ENCODE measurements at places on chromosomes 4 and X.

GRCh38 chr4:8319731-8320385 lies 50.3 kb downstream of the HTRA3 start:
- DNase-seq, result peak; percentile 61

GRCh38 chr4:10066670-10067651 lies 45.7 kb upstream of the SLC2A9 start:
- no peak for DNase-seq

GRCh38 chr4:179871726-179872125 lies 2371.5 kb upstream of the TENM3 start:
- DNase-seq, result no peak

DNA sequence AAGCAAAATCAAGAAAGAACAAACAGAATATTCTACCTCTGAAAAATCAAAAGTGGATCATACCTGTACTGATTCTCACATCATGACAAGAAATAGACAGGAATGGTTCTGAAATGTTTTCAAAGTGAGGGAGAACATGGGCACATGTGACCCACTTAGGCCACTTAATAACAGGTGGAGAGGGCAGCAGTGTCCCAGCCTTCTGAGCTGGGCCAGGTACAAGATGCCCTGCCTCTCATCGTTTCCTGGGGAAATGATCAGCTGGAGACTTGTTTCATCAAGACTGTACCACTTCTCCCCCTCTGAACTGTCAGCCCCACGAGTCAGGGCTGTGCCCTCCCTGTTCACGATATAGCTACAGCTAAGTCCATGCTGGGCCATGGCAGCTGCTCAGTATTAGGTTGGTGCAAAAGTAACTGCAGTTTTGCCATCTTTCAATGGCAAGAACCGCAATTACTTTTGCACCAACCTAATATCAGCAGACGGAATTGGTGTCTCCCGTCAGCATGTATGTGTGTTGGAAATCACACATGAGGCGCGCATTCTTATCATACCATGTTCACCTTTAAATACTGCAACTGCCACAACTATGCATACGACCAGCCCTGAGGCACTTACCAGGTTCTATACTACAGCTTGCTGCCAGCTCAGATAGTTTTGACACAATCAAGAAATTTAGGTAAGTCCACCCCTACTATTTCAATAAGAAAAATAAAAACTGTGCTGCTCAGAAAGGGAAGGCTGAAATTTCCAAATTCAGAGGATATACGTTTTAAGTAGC lies 71.4 kb downstream of the GATB start:
- no peak for DNase-seq

DNA sequence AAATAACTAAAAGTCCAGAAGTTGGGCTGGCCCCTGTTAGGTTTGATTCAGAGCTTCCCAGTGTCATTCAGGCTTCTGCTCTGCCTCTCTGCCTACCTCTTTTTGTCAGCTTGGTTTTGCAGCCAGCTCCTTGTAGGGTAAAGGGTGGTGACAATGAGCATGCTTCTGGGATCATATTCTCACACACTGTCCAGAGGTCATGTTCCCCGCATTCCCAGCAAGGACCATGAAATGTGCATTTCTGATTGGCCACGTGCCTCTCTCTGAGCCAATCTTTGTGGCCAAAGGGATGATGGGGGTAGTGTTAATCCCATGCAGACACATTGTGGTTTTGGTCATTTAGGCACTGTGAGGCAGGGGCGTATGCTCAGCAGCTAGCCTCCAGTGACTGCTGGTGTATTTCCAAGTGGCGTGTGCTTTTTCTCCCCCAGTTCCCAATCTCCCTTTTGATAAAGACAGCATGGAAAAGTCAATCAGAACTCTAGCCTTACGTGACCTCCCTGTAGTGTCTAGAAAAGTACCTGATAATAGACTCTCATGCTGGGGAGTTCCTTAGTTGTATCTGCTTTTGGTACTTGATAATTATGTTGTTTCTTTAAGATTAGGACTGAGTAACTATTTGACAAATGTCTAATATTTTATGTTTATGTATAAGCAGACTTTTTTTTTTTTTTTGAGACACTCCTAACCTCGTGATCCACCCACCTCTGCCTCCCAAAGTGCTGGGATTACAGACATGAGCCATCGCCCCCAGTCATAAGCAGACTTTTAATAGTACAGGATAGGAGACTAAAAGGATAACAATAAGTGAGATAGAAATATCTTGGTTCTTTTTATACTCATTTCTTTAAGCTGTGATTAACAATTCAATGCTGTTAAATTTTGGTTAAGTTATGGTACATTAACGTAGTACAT lies 57.8 kb downstream of the KIAA0232 start:
- DNase-seq, result no peak

- no peak for DNase-seq
These were observed 44.6 kb downstream of the DACH2 start for GRCh38 chrX:86192827-86193226.

DNA sequence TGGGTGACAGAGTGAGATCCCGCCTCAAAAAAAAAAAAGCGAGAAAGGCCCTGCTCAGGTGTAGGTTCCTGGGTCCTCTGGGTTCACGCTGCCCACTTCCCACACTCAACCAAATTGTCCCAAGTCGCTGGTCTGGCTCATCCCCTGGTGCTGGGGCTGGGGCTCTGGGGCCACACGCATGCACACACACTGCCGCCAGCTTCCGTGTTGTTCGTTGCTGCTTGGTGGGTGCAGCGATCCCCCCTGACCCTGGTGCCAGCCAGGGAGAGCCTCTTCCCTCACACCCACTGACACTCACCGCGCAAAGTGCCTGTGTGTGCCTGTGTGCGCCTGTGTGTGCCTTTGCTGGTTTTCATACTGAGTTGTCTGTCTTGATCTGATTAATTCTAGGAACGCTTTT lies 124.1 kb upstream of the NKX1-1 start:
- DNase-seq, result no peak

DNA sequence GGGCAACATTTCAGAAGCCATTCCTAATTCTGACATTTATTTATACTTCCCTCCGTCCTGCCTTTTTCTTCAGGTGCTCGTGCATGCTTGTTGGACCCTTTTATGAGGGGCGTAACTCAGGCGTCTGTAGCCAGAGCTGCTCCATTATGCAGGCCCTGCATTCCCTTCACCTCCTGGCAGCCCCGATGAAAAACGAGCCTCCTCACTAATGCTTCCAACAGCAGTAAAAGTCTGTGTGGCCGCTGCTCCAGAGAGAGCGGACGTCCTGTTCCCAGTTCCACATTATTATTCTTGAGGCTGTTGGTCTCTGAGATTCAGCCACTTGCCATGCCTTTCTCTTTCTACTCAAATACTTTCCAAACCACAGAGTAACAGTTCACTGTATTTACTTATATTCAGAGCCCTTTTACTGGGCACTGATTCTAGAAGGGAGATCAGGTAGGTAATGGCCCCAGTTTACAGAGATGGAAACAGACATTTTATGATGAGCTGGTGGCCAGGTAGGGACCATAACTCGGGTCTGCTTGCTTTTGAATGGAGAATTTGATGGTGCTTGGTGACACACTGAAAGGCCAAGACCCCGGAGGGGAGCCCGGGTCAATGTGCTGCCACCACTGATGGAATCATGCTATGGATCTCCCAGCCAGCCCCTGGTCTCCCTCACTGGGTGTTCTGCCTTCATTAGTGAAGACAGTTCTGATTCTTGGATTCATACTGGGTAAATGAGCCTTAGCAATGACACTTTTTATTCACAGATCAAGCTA lies 101.0 kb downstream of the GATB start:
- no peak for DNase-seq

DNA sequence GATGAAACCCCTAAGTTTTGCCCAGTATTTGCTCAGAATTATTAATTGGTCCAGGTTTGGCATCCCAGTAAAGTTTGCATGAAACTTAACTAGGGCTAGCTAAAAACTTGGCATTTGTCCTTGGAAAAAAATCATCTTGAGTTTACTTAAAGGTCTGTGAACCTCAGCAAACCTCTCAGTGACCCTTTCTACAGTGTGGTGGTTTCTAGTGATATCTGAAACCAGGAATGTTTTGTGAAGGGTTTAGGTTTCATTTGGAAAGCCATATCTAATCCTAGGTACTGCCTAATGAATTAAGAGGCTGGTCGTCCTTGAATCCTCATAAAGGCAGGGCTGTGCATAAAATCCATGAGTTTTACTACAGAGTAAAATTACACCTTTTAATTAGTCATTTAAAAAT lies 218.5 kb upstream of the ANKRD50 start:
- no peak for DNase-seq

DNA sequence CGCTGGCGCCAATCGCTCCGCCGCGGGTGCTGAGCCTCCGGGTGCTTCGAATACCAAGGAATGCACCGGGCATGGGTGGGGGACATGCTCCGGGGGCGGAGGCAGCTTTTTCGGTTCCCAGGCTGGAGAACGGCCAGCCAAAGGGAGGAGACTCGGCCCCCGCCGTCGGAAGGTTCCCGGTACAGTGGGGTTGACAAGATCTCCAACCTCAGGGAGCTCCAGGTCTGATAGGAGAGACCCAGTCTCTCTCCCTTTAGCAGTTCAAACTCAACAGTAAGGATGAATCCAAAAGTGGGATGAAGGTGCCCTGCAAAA lies 29.1 kb upstream of the BCORL1 start:
- DNase-seq, result no peak

DNA sequence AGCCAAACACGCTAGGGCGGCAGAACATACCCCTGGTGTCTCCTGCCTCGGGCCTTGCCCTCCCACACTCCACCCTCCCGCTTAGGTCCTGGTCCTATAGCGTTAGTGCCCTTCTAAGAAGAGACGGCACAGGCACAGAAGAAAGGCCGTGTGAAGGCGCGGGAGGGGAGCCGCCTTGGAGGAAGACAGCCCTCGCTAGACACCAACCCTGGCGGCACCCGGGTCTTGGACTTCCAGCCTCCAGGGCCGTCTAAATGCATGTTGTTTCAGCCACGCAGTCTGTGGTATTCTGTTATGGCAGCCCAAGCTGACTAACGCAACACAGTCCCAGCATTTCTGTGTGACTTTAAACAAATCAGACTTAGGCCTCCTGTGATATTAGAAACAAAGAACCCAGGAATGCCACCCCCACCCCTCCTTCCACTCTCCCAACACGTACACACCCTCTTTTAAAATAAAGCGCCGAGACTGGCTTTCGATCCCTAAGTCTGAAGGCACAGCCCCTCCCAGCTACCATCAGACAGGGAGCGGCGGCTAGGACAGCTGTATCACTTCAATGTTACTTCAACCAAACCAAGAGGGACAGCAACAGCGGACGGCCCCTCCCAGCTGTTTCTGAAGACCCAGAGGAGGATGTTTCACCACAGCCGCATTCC lies 128.0 kb downstream of the AFAP1 start:
- DNase-seq, result no peak

DNA sequence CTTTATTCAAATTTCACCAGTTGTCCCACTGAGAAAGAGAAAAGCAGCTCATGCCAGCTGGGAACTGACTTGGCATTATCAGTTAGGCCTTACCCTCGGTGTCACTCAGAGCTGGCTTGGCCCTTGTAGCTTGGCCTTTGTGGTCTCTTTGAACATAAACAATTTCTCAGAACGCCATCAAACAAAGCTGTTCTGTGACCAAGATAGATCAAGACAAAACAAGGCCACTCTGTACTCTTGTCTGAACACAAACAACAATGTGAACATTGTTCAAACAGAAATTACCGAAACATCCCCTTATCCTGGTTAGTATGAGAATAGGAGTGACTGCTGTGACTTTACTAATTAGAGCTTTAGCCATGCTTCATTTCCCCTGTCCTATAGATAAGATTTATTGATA lies 57.2 kb downstream of the DIPK2B start:
- no peak for DNase-seq

DNA sequence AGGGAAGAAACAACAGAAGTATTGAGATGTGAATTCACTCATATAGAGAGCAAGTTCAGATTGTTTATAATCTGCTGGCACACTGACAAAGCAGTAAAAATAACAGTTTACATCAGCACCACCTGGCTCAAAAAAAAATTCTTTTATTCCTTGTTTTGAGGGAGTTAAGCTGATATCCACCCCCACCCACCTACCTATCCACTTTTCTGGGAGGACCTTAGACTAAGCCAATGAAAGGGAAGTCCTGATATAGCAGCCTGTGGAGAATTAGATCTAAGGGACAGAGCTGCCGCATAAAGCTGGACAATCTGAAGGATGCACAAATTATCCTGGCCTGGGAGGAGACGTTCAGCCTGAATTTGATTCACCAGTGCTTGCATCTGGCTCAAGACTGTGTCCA lies 264.5 kb downstream of the RCHY1 start:
- no peak for DNase-seq

DNA sequence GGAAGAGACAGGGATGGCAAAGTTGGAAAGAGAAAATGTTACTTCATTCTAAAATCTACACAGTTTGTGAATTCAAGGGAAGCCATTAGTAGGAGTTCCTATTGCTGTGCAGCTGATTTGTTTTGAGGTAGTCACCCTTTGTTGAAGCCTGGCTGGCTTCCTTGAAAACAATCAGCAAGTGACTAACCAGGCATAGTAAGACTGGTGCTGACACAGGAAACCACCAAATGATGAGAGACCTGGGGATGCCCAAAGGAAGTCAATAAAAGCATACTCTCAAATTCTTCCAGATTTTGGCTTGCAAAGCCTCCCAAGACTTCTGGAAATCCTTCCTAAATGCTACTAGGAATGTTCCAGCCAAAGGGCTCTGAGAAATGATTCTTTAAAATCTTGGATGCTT lies 23.9 kb upstream of the PRDM8 start:
- no peak for DNase-seq

- DNase-seq, result no peak
These were observed 46.6 kb downstream of the TENM3 start for GRCh38 chr4:182289809-182290208.

- DNase-seq, result no peak
These were observed 16.4 kb downstream of the ANKRD50 start for GRCh38 chr4:124696182-124696581.

- DNase-seq, result no peak
These were observed 497.5 kb downstream of the KCNIP4 start for GRCh38 chr4:21451032-21451431.

GRCh38 chr4:173333658-173334084 lies 487 bp downstream of the HMGB2 start:
- DNase-seq, result peak; percentile 88

- DNase-seq, result no peak
These were observed 15.0 kb upstream of the MANBA start for GRCh38 chr4:102775805-102776204.

- DNase-seq, result no peak
These were observed 221.5 kb downstream of the PCDH18 start for GRCh38 chr4:137310593-137311490.

DNA sequence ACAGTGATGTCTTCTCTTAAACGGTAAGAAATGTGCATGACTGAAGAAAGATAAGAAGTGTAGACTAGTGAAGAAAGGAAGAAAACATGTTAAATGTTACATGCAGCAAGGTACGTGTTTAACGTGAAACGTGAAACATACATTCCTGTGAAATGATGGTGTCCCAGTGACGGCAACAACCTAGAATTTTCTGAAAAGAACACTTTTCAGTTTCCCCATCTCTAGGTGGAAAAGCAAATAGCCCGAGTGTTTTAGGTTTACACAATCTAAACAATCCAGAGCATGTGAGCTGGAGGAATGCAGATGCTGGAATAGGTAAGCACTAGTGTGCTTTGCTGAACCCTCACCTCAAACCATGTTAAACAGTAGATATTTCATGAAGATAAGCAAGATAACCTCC lies 60.7 kb downstream of the CLNK start:
- no peak for DNase-seq

GRCh38 chr4:15682242-15683142 lies 865 bp downstream of the FAM200B start:
- no peak for DNase-seq
